AG04450 (cell line): ENCODE measurements at places on chromosomes 5 and 9.

DNA sequence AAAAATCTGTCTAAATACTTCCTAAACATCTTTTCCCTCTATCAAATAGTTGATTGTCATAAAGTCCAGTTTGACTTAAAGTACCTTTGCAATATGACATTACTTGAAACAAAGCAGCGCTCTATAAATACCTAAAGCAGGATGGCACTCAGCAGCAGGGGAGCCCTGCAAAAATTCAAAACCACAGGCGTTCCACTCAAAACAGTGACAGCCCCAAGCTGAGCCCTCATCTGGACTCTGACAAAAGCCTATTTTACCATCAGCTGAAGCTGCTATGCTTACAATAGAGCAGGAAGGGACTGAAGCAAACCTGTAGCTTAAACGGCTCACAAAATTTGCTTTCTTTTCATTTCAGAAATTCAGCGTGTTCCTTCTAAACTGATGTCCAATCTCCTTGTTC is 11.5 kb downstream of the GABRA6 start:
- DNase-seq: no peak

- DNase-seq: no peak
These were observed 89.6 kb downstream of the SPRY4 start for GRCh38 chr5:142235050-142235797.

DNA sequence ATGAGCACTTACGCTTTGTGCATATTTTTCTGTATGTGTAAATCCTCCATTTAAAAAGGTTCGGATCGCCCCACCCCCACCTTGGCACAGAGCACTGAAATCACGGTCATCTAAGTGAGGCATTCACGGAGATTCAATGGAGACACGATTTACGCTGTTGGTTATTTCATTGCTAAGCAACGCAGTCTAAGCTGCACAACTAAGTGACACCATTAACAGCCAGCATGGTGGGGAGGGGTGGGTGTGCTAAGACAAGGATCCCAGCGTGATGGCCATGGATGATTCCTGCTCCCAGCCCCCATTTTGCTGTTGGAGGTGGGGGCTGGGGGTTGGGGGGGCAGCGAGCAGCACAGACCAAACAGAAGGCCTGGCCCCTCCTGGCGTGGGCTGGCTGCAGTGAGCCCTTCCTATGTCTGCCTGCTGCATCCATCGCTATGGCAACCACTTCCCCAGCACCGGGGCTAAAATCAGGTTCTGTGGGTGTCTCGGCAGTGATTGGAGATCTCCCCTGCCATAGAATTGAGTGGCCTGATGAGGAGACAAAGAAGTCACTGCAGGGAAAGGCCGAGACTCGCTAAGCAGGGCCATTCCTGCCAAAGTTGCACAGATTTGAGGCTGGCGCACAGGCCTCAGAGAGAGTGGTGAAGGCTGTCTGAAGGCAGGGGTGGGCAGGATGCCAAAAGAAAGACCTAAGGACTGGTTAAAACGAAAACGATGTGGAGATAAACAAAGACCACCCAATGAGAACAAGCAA is 14.3 kb upstream of the MARCHF6 start:
- no peak for DNase-seq

- DNase-seq: no peak
These were observed 1.5 kb downstream of the RASGRF2 start for GRCh38 chr5:80961376-80962281.

DNA sequence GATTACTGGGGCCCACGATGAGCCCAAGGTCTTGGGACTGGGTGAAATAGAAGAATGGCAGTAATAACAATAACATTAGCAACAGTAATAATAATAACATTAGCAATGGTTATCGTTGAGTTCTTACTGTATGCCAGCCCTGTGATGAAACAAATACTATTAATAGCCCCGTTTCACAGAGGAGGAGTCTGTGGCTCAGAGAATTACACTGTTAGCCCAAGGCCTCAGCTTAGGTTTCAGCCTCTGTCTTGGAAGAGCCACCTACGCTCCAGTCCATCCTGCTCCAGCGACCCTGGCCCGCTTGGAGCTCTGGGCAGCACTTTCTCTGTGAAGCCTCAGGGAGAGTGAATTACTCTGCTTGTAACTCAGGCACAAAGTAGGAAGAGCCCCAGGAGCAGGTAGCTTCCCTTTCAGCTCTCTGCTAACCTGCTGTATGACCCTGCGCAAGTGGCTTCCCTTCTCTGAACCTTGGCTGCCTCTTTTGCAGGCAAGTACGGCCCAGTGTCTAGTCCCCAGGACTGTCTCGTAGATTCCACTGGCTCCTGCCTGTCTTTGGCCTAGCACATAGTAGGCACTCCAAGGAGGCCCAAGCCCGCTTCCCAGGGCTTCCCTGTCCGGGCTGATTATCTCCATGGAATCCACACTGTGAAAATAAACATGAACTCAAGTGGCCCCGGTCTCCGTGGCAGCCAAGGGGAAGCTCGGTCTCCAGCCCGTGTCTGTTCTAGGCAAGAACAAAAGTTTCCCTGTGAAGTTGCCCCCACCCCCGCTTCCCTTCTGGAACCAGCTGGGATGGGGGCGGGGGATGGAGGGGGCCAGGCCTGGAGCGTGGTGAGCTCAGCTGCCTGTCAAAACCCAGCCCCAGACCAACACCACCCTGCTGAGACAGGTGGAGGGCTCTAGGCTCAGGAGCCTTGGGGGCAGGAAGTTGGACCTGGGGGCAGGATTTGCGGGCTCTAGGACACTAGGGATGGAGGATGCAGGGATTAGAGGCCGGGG is 26.2 kb upstream of the LMX1B start:
- DNase-seq: no peak

DNA sequence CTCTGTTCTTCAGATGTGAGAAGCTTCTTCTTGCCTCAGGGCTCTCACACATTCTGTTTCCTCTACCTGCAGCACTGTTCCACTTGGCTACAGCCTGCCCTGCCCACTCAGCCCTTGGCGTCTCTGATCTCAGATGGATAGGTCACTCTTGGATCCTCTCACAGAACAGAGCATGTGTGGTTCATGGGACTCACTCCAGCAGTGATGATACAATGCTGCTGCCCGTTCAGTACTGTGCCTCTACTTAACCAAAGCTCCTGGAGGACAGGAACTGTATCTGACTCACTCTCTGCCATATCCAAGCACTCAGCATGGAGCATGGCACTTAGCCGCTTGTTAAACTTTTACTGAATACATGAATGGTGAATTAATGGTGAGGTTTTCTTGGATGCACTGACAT is 3.4 kb upstream of the SPINK4 start:
- no peak for DNase-seq

DNA sequence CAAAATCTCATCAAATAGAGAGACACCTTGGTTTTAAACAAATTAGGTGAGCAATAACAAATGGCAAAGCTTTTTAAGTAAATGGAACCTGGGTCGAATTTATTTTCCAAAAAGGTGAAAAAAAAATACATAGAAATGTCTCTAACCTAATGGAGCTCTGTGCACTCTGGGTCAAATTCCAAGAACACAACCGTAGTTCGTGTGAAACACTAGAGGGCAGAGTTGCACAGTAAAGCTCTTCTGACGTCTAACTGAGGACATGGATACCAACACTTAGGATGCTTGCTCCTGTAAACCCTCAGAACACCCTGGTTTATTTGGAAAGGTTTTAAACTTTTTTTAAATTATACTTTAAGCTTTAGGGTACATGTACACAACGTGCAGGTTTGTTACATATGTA is 18.9 kb downstream of the MARCHF11 start:
- peak; percentile 10 for DNase-seq

DNA sequence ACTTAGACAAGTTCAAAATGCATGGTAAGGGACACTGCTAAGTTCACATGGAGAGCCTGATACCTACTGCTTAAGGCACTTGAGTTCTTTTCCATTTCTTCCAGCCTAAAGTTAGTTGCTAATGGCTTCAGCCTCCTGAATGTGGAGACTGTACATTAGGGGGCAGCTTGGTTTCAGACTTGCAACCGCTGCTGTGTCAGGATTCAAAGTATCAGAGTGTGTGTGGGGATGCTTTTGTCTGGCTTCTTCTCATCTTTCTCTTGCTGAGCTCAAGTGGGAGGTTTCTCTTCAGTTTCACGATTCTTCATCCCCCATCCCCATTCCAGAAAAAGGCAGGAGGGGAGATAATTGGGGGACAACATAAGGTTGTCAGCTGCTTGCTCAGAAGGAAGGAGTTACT is 49.4 kb downstream of the ATP10B start:
- no peak for DNase-seq

- DNase-seq: no peak
These were observed 32.4 kb upstream of the C5orf24 start for GRCh38 chr5:134813407-134813806.

DNA sequence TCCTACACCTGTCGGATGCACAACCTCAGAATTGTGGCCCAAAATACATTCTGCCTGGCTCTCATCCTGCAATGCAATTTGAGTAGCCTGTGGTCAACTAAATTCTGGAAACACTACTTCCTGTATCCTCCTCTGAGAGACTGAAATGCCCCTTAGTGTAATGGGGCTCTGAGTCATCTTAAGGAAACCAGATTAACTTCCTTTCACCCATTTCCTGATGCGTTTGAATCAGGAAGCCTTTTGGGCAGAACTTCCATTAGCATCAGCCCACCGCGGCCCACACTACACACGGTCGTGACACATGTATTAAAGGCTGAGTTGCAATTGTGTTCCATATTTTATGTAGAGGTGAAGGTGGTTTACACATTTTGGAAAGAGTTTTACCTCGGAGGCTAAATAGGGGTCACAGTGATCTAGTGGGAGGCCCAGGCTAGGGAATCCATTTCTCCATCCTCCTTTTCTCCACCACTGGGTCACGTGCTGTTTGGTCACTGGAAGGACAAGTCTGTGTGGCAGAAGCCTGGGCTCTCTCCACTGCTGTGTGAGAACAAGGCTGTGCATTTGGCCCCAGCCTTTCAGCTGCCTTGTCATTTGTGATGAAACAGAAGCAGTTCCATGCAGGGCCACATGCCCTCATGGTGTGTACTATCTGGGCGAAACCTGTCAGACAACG is 55.9 kb downstream of the DAP start:
- peak; percentile 59 for DNase-seq

GRCh38 chr5:141715346-141715905 is 33.4 kb upstream of the ARAP3 start:
- no peak for DNase-seq

DNA sequence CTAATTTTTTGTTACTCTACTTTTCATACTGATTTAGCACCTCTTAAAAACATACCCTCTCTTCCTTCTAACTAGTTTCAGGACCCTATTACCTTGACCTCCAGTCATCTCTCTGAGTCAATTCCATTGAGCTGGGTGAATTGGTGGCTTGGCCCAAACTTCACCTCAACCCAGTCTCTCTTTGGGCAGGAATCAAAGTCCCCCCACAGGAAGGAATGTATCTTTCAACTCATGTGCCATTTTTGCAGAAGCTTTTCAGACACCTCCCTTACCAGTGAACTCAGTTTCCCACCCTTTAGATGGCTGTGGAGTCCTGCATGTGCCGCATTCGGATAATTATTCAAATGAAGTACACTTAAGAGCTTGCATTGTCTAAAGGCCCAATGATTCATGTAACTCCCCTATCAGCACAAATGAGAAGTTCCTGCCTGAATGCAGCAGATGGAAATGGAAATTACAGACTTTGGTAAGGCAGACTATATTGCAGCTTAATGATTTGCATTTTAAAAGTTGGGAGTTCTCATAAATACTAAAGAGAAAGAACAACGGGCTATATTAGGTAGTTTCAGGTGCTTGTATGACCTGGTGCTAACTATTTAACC is 693.5 kb downstream of the PTPRD start:
- no peak for DNase-seq

- DNase-seq: no peak
These were observed 35.8 kb upstream of the TIFAB start for GRCh38 chr5:135487839-135488514.

DNA sequence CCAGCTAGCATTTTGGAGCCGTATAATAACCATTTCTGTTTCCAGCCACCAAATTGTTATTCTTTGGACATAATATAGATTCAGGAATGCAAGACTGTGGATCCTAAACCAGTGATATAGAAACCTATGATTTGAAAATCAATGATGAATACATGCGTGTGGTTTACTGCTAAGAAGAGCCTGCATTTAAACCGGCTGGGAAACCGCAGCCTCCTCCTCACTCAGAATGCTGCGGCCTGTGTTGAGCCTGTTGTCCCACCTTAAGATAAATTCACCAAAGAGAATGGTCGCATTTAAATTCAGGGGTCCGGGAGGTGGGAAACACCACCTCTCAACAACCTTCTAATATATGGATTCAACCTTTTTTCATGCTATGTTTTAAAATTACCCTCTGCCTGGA is 148.0 kb downstream of the MEF2C start:
- DNase-seq: no peak

DNA sequence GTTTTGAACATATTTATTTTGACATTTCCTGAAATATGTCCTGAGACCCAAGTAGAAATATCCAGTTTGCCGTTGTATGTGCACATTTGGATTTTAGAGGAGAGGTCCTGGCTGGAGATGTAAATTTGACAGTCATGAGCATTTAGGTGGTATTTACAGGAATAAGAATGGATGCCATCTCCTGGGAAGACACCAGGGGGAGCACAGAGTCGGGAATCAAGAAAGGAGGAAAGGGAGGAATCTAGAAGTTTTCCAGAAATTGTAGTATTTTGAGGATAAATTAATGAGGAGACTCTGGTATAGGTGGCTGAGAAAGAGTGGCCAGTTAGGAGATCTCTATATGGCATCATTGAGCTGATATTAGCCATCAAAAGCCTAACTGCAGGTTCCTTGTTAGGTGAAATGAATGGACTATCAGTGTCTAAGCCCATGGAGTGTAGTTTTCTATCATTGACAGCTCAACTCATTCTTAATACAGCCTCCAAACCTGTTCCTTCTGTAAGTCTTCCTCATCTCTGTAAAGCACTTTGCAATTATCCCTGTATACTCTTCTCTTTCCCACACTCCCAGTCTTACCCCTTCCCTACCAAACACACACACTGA is 7.2 kb downstream of the GAPT start:
- DNase-seq: peak; percentile 6

DNA sequence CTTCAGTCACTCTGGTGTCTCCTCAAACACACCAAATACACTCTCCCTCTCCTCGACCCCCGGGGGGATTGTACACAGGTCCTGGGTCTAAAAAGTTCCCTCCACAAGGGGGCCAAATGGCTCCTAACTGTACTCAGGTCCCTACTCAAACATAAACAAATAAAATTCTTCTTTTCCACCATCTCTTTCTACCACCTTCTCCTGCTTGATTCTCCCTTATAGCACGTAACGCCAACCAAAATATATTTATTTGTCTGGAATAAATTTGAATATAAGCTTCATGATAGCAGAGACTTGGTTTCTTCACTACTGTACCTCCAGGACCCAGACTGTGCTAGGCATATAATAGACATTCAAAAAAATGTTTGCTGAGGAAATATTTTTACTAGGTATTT is 21.4 kb downstream of the ZNF608 start:
- DNase-seq: no peak

GRCh38 chr9:96203867-96204501 is 98.0 kb downstream of the HSD17B3 start:
- no peak for DNase-seq

GRCh38 chr9:2022560-2022959 is 7.4 kb downstream of the SMARCA2 start:
- DNase-seq: no peak

GRCh38 chr5:123708074-123708806 is 196.3 kb downstream of the CSNK1G3 start:
- peak; percentile 30 for DNase-seq
